ENCODE measurements at places on chromosomes 12 and 14.
A peak's percentile ranks its signal among the peaks of the same experiment; 100 is the strongest.

GRCh38 chr12:53808023-53808705, 56.4 kb upstream of the CISTR start:
- no peak for DNase-seq

DNA sequence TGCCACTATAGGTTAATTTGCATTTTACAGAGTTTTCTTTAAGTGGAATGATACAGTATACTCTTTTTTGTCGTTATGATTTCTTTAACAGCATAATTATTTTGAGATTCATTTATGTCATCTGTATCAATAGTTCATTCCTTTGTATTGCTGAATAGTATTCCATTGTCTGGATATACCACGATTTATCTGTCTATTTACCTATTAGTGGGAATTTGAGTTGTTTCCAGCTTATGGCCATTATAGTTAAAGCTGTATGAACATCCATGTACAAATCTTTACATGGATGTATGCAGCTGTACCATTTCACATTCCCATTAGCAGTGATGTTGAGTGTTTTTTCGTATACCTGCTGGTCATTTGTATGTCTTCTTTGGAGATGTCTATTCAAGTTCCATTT, 163.9 kb downstream of the ETNK1 start:
- DNase-seq: no peak

DNA sequence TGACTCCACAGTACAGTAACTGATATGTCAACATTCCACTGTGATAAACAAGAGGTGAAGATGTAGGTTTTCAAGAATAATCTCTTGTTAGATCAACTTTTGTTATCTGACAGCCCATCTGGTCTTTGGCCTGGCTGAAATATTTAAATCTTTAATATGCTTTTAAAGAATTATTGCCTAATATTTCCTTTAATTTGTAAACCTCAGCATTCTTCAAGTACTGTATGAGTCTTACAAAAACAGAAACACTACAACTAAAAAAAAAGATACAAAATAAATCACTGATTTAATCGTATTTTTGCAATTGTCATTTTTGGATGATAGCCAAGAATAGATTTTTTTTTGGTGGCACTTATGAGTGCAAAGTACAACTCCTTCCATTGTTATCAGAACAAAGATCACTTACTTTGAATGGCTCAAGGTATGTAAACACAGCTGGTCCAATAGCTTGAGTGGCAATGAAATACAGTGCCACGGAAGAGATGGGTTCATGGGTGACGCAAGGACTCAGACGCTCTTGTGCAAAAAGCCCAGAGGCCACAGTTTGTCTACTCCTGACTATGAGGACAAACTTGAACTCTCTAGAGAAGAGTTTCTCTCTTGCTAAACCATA, 109.5 kb downstream of the PAX9 start:
- no peak for DNase-seq

DNA sequence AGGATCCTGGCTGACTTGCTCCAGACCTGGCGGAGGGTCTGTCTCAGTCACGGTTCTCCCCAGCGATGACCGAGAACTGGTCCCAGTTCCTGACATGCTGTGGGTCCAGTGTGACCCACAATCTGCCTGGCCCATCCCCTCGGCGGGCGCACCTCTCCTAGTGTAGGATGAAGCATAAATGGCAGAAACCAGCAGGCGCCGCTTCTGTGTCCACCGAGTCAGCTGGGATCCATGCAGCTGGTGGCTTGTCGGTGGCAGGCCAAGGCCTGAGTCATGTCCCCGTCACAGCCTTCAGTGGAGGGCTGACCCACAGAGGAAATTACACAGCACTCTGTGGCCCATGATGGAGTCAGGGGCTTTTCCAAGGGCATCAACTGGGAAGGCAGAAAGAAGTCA, 38.5 kb downstream of the NFKBIA start:
- peak; percentile 67 for DNase-seq
